ENCODE measurements at places on chromosomes 4 and X. TPM values are rescaled to one million over a fixed set of nuclear protein-coding genes. Genes with fewer than 3 reads are reported as not detected.
A peak's percentile ranks its signal among the peaks of the same experiment; 100 is the strongest.

DNA sequence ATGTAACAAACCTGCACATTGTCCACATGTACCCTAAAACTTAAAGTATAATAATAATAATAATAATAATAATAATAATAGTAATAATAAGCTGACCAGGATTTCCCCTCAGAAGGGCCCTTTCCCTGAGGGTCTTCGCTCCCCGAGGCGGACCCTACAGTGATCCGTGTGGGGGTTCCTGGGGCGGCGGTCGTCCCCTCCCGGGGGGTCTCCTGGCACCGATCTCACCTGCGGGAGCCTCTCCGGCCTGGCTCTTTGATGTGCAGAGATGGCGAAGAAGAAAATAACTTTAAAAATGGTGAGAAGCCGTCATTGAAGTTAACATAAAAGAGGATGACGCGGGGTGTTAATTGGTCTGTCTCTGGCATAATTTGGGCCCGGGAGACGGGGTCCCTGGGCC lies 48.2 kb upstream of the PPP2R3B start:
- peaks cover 55% of the 10 kb centered on the region for H3K27me3 ChIP-seq
- no peak for DNase-seq
- H3K4me3 ChIP-seq, result no peak overlapping the region
- H3K36me3 ChIP-seq, result no peaks in the 10 kb centered on the region
- no peak overlapping the region for H3K27ac ChIP-seq

GRCh38 chr4:145909281-145909715 lies 29.3 kb downstream of the ZNF827 start:
- H3K27ac ChIP-seq, result peak overlapping the region; percentile 23
- H3K4me3 ChIP-seq, result no peak overlapping the region
- H3K4me1 ChIP-seq, result peaks cover 55% of the 10 kb centered on the region
- H3K36me3 ChIP-seq, result peaks cover 9% of the 10 kb centered on the region
- DNase-seq, result no peak

GRCh38 chrX:111671668-111672067 lies 9.3 kb upstream of the ALG13 start:
- no peaks in the 10 kb centered on the region for H3K36me3 ChIP-seq
- H3K4me1 ChIP-seq, result peaks cover 3% of the 10 kb centered on the region
- H3K4me3 ChIP-seq, result no peak overlapping the region

- H3K36me3 ChIP-seq, result peaks cover 28% of the 10 kb centered on the region
- no peaks in the 10 kb centered on the region for H3K27me3 ChIP-seq
- H3K27ac ChIP-seq, result no peak overlapping the region
- H3K4me1 ChIP-seq, result peaks cover 18% of the 10 kb centered on the region
Measured at GRCh38 chr4:139528377-139529005, 27.5 kb downstream of the SETD7 start.

- peaks cover 38% of the 10 kb centered on the region for H3K4me1 ChIP-seq
- no peaks in the 10 kb centered on the region for H3K27me3 ChIP-seq
- peaks cover 12% of the 10 kb centered on the region for H3K36me3 ChIP-seq
- peak overlapping the region; percentile 51 for H3K27ac ChIP-seq
Measured at GRCh38 chr4:186717556-186717955, 6.1 kb downstream of the FAT1 start.

- no peaks in the 10 kb centered on the region for H3K4me1 ChIP-seq
- no peak for DNase-seq
- no peaks in the 10 kb centered on the region for H3K36me3 ChIP-seq
Measured at GRCh38 chrX:55099162-55099561, 10.3 kb downstream of the PAGE2 start.

DNA sequence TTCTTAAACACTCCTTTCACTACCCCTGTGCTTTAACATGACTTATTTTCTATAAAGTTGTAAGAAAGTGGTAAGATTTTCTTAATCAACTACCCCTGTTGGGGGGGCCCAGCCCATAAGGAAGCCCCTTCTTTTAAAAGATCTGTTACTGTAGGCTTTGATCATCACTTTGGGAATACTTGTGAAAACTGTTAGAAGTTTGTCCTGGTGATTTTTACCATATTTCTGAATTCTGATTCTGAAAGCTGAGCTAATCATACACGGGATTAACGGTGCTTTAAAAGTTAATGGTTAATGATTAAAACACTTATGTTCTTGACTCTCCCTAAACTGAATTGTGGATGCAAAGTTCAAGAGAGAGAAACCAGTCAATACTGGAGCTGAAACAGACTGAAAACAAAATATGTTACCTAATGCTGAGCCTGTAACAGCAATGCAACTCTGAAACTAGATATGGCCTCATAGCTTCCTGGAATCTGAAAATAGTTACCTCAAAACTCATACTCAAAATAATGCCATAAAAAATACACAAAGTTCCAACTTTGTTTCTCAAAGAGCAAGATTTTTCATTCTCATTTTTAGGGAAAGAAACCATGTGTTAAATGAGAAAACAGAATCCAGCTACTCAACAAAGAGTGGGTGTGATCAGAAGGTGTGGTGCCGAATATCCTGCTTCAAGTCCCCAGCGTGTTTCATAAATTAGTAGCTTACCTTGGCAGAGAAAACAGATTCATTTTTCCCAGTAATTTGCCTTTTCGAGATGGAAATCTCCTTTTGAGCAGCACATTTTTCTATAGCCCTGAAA lies 31.6 kb downstream of the ADH7 start:
- H3K36me3 ChIP-seq, result no peaks in the 10 kb centered on the region
- no peak overlapping the region for H3K27ac ChIP-seq
- H3K4me3 ChIP-seq, result no peak overlapping the region
- no peak for DNase-seq

DNA sequence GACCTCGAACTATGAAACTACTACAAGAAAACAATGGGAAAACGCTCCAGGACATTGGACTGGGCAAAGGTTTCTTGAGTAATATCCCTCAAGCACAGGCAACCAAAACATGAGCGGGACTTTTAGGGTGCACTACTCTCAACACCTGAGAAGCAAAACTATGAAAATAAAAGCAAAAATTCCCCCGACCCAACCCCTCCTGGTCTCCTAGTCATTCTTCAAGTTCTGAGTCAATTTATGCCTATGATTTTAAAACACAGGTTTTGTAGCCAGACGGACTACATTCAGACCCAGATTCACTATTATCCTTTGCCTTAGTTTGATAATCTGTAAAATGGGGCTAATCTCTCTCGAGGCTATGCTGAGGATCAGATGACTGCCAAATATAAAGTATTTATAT lies 97.0 kb downstream of the SOWAHB start:
- H3K27ac ChIP-seq, result no peak overlapping the region
- H3K36me3 ChIP-seq, result no peaks in the 10 kb centered on the region
- no peak overlapping the region for H3K4me3 ChIP-seq
- peaks cover 34% of the 10 kb centered on the region for H3K4me1 ChIP-seq
- DNase-seq, result no peak

DNA sequence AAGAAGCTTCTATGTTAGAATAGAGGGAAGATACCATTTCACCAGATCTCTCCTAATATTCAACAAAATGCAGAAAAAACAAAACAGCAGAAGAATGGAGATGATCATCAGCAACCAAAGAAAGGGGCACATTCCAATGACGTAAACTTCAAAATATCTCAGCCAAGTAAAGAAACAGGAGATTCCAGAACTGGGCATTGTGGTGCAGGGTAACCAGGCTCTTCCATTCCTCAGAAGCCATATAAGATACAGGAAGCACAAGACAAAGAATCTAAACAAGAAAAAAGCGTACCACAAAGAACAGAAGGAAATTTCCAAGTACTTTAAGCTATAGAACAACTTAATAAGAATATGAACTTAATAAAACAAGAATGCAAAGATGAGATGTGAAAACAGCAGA lies 6.9 kb upstream of the ARMCX4 start:
- H3K36me3 ChIP-seq, result no peaks in the 10 kb centered on the region
- no peak for DNase-seq
- H3K27ac ChIP-seq, result peak overlapping the region; percentile 84
- H3K4me3 ChIP-seq, result no peak overlapping the region

DNA sequence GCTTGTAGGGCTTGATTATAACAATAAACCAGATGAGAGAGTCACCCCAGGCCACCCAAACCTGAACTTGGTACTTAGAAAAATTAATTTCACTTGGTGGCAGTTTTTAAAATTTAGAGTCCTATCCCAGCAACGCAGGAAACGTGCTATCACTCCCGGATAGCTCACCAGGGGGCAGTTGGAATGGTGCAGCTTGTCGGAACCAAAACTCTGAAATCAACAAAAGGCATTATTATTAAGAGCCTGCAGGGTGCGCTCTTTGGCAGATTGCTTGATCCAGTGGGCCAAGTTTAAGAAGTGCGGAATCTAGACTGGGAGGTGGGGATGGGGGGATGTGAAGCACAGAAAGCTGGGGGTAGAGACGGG lies 2.4 kb downstream of the FRAS1 start:
- H3K4me3 ChIP-seq, result peak overlapping the region; percentile 95
- DNase-seq, result peak; percentile 52
- peaks cover 22% of the 10 kb centered on the region for H3K4me1 ChIP-seq
- H3K27ac ChIP-seq, result peak overlapping the region; percentile 68
- H3K36me3 ChIP-seq, result no peaks in the 10 kb centered on the region
- H3K27me3 ChIP-seq, result peaks cover 1% of the 10 kb centered on the region

GRCh38 chr4:150061086-150061776 lies 17.0 kb upstream of the DCLK2 start:
- H3K27ac ChIP-seq, result no peak overlapping the region
- DNase-seq, result no peak
- no peaks in the 10 kb centered on the region for H3K27me3 ChIP-seq
- peaks cover 7% of the 10 kb centered on the region for H3K4me1 ChIP-seq
- H3K36me3 ChIP-seq, result peaks cover 1% of the 10 kb centered on the region

GRCh38 chr4:156734965-156735895 lies 236.4 kb downstream of the PDGFC start:
- H3K27me3 ChIP-seq, result no peaks in the 10 kb centered on the region
- H3K36me3 ChIP-seq, result peaks cover 16% of the 10 kb centered on the region
- no peak for DNase-seq
- peaks cover 9% of the 10 kb centered on the region for H3K4me1 ChIP-seq
- no peak overlapping the region for H3K4me3 ChIP-seq

- DNase-seq, result no peak
- H3K4me3 ChIP-seq, result no peak overlapping the region
Measured at GRCh38 chr4:828641-829271, 2.8 kb upstream of the CPLX1 start.

- DNase-seq, result no peak
- peak within 1 kb of the TSS; percentile 87 for H3K4me3 ChIP-seq
- no peaks in the 10 kb centered on the region for H3K27me3 ChIP-seq
- H3K36me3 ChIP-seq, result peaks cover 2% of the 10 kb centered on the region
Measured at GRCh38 chrX:49269767-49270248, at the start of gene PPP1R3F. PPP1R3F (plus strand) TSS chrX:49269793; CDS start chrX:49269870, 77 bp downstream.

GRCh38 chr4:147034372-147034771 lies 88.7 kb upstream of the TTC29 start:
- H3K36me3 ChIP-seq, result no peaks in the 10 kb centered on the region
- H3K27me3 ChIP-seq, result peaks cover 2% of the 10 kb centered on the region
- no peak for DNase-seq
- H3K4me1 ChIP-seq, result peaks cover 25% of the 10 kb centered on the region

Gene ZNF185
- total RNA-seq, result 32.8 TPM

Gene FHDC1
- 4.2 TPM for total RNA-seq

Gene ETDC
- total RNA-seq, result not detected

Gene GATA1
- total RNA-seq, result not detected

Gene SLC2A9
- total RNA-seq, result 4.8 TPM

Gene IL1RAPL2
- total RNA-seq, result 0.54 TPM

Gene MAP3K15
- total RNA-seq, result 1.6 TPM

Gene VSIG4
- total RNA-seq, result not detected

Gene XPNPEP2
- 3.5 TPM for total RNA-seq

Gene RBM46
- total RNA-seq, result 0.43 TPM

Data from mesothelial cell of epicardium (in vitro differentiated cells).